CD4-positive, alpha-beta T cell treated with Interleukin-15 for 4 hours (primary cell): ENCODE measurements at places on chromosomes 1 and 21.

DNA sequence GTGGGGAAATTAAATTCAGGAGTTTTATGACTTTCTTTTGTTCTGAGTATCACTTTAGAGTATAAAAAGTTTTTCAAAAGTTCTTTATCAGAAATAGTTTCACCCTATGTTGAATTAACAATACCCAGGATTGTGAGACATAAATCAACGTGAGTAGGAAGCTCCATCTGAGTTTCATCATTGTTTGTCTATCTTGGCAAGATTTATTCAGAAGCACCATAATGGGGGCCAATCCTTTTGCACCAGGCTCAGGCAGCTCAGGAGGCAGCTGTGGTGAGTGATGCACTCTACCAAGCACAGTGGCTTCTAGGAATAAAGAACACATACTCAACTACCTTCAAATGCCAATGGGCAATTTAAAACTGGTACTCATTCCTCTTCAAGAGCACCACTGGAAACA, 12.0 kb downstream of the CREG1 start:
- no peak for DNase-seq

- DNase-seq: no peak
Measured at GRCh38 chr1:237684236-237684635, 206.5 kb downstream of the ZP4 start.

DNA sequence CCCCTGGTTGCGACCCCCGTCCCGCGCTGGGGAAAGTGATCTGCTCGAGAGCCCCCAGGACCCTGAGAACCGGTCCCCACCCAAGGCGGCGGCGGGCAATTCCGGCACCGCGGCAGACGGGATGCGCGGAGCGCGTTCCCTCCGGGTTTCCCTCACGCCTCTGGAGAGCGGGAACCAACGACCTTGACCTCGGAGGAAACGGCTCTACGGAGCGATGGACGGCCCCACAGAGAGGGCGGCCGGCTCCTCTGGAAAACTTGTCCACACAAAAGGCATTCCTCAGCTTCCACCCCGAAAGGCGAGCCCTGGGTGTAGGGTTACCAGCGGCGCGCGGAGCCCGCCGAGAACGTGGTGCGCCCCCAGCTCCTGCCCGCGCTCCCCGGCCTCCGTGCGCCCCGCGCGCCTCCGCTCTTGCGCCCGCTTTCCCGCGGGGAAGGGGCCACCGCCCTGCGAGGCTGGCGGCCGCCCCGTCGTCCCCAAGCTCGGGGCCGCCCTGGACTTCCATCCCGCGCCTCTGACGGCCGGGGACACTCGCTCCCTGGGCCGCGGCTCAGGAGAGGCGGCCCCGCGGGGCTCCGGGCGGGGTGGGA, 391 bp upstream of the KIAA1614 start:
- DNase-seq: no peak

DNA sequence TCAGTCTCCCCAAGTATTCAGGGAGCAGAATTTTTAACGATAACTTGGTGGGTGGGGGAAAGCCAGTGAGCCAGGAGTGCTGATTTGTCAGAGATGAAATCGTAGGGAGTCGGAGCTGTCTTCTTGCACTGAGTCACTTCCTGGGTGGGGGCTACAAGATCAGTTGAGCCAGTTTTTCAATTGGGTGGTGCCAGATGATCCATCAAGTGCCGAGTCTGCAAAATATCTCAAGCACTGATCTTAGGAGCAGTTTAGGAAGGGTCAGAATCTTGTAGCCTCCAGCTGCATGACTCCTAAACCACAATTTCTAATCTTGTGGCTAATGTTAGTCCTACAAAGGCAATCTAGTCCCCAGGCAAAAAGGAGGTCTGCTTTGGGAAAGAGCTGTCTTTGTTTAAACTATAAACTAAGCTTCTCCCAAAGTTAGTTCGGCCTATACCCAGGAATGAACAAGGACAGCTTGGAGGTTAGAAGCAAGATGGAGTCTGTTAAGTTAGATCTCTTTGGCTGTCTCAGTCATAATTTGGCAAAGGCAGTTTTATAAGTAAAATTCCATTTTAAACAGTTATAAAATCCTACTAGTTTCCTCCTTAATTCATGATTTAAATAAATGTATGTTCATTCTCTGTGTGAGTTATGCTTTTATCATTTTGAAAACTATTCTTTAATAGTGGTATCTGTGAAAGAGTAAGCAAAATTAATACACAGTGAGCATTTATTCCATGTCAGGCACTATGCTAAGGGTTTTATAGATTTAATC, 51.7 kb downstream of the SLC16A1 start:
- DNase-seq: peak; percentile 37

DNA sequence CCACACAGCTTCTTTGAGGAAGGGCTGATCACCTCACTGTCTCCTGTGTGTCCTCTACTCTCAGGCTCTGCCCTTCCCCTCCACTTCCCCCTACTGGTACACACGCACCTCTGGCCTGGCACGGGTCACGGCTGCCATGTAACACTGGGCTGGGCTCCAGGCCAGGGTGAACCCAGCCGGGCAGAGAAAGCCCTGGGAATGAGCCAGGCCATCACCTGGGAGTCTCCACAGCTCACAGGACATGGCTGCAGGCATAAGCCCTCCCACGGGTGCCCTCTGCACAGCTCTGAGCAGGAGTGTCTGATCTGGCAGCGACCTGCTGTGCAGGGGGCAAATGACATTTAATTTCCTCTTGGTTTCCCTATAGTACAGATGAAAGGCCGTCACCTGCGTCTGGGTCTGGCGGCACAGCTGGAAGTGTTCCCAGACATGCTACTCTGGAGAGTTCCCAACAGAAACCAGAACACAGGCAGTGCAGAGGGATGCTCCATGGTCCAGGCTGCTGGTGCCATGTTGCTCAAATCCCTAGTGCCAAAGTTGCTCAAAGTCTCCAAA, 61.2 kb downstream of the ERI3 start:
- DNase-seq: no peak

- DNase-seq: no peak
Measured at GRCh38 chr1:200699871-200700270, 30.2 kb upstream of the DDX59 start.

- peak; percentile 85 for DNase-seq
Measured at GRCh38 chr21:41361786-41362604, at the start of gene MX2. MX2 (plus strand) TSS chr21:41362027; CDS start chr21:41376907, 14,880 bp downstream.

GRCh38 chr1:11453742-11454491, 25.0 kb upstream of the DISP3 start:
- no peak for DNase-seq

DNA sequence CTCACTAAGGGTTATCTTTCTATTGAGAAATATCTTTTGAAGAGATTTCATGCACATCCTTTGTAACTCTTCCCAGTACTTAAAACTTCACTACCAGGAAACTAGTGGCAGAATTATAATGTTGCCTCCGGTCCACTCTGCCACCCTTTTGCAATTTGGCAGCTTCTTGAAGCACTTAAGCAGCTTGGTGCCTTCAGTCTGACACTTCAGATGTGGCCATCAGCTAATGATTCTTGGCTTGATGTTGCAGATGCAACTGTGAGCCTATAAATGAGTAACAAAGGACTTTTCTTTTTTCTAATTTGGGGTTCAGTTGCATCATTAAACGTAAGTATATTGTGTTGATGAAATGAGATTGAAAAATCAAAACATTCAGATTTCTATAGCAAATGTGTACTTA, 187.5 kb upstream of the C21orf91 start:
- DNase-seq: no peak

DNA sequence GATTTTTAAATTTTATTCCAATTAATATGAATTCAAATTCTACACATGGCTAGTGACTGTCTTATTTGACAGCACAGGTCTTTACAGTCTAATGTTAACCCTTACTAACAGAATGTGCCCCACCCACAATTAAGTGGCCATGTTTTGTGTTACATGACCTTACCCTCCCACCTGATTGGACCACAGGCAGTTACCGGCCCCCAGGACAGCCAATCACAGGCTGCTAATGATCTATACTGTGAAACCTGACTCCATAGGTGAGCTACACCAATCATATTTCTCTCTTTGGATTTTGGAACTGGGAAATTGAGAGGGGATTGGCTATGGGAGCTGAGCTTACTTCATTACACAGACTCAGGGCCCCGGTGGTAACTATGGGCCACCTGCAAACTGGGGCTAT, 27.5 kb downstream of the ZP4 start:
- DNase-seq: no peak

GRCh38 chr1:205013683-205014367, 29.2 kb upstream of the CNTN2 start:
- no peak for DNase-seq

DNA sequence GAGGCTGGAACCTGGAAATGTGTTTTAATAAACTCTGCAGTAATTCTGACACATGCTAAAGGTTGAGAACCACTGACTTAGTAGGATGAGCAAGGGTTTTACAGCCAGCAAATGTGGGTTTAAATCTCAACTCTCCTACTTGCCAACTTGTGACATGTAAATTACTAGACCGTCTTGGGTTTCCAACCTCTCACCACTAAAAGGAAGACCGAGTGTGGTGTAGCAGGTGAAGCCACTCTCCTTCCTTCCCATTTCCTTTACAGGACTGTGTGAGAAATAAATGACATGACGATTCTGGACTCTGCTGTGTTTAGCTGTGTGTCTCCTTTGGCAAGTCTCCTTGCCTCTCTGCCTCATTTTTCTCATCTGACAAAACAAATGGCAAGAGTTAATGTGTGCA, 49.5 kb upstream of the DNAJC6 start:
- DNase-seq: no peak

GRCh38 chr1:18635891-18636595, 5.4 kb downstream of the PAX7 start:
- no peak for DNase-seq

DNA sequence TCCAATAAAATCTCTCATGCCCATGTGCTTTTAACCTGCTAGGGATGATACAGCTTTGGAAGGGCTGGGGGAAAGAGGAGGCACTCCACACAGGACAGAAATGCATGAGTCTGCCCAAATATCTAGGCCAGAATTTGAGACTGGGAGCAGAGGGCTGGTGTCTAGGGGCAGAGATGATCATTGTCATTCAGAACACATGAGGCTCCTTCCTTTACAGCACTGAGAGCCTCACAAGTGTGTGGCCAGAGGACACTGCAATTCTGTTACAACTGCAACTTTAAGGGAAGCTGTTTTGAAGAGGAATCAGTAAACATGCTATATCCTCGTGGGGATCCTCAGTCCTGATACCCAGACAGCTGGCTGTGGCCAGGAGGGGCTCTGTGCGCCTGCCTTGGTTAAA, 541.3 kb downstream of the OMA1 start:
- DNase-seq: no peak

DNA sequence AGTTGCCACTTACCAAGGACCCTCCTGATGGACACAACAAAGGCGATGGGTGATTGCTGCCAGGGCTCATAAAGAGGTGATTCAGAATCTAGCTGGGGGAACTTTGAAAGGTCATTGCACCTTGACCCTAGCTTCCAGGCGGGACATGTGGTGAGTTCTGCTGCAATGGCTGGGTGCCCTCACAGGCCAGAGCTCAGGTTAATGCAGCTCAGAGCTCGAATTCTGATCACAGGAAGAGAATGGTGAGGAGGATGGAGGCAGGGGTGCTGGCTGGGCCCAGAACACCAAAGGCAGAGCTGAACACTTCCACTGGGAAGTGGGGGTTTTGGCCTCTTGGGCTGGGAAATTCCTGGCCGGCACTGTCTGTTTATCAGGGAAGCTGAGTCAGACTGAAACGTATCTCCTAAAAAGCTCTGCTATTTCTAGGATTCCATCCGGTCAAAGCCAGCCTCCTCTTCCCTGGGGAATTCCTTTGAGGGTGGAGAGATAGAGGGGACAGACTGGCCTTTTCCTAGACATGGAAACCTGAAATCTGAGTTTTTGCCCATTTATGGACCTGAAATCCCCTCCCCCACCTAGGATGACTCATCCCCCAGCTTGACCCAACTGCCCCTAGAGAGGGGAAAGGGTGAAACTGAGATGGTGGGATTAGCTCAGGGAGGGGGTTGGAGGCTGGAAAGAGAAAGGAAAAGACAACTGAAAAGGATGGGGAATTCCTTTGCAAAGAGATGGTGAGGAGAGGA, 27.2 kb downstream of the NUAK2 start:
- DNase-seq: no peak

GRCh38 chr1:111570781-111571181, 48.8 kb upstream of the RAP1A start:
- DNase-seq: peak; percentile 42

- DNase-seq: no peak
Measured at GRCh38 chr1:229874609-229875008, 192.4 kb upstream of the GALNT2 start.

- DNase-seq: no peak
Measured at GRCh38 chr1:43305461-43305860, 4.7 kb downstream of the TIE1 start.

DNA sequence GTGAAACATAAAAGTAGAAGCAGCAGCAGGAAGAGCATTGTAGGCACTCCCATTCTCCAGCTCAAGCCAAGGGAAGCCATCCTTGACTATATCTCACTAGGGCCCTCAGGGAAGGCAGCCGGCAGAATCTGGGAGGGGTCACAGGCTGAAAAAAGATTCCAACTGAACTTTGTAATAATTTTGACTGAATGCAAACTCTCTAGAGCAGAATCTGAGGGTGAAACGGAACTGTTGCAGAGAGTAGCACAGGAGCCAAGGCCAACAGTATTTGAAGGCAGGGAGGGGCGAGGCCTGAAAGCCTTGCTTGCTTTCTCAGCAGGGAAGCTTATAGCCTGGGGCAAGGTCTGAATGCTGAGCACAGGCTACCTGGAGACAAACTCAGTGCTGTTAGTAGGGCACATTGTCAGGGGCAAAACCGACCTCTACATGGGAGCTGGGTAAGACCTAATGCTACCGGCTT, 180.6 kb downstream of the COL24A1 start:
- no peak for DNase-seq

DNA sequence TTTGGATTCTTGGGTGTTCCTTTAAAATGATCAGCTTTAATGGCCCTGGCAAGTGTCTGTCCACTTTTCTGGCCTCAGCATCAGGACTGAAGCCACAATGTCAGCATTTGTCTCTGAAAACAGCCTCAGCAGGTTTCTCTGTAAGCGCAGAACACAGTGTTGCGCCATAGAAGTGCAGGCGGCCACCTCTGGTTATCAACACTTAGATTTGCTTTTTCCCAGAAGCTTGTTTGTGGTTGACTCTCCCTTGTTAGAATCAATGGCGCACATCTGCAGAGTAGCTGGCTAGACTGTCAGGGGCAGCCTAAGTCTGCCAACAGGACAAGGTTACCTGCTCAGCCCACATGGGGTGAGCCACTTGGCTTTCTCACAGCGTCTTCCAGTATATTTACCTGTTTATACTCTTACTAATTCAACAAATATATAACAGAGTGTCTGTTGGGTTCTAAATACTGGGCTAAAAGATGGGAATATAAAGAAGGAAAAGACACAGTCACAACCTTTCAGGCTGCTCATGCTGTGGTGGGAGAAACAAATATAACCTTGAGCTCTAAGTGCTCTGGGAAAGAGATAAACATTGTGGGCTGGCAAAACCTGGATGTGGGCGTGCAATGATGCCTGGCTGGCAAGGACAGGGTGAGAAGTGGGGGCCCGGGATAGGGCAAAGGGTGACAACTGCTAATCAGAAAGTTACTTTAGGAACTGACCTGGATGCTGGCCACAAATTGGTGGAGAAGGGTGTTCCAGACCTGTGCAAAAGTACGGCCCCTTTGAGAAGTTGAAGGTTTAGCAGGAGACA, 149.3 kb upstream of the KIAA0040 start:
- no peak for DNase-seq

- DNase-seq: no peak
Measured at GRCh38 chr1:11053758-11054137, 6.1 kb downstream of the SRM start.
